Stimulated activated CD8-positive, alpha-beta memory T cell treated with anti-CD3 and anti-CD28 coated beads, Interleukin-12 subunit alpha, Interleukin-12 subunit beta, amount 100 ng/mL, for 4 hours (primary cell): ENCODE measurements at places on chromosomes 3 and 15.

- no peak for DNase-seq
Measured at GRCh38 chr3:112133626-112134334, 732 bp upstream of the GCSAM start.

- DNase-seq, result no peak
Measured at GRCh38 chr3:183178512-183178832, 15.9 kb upstream of the LAMP3 start.

GRCh38 chr3:144852999-144853398, 881.4 kb downstream of the DIPK2A start:
- DNase-seq, result no peak

- DNase-seq, result no peak
Measured at GRCh38 chr3:178804606-178805005, 267.0 kb downstream of the ZMAT3 start.

- no peak for DNase-seq
Measured at GRCh38 chr3:128663151-128663550, 12.5 kb upstream of the RPN1 start.

DNA sequence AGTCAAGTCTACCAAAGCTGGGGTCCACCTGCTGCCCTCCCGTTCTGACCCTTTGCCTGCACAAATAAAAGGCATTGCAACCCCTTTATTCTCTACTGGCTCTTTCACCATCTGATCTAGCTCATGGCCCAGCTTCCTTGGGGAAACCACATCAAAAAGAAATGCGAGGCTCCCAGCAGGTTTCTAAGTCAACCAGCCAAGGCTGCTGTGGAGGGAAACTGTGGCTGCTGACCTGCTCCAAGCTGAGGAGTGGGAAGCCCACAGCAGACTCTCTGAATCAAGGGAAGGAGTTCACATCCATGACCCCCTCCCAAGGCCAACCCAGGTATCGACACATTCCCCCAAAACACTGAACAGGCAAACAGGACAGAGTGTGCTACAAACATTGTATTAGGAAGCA, 25.2 kb upstream of the SLCO2A1 start:
- no peak for DNase-seq

GRCh38 chr15:59236394-59236793, 29.8 kb downstream of the LDHAL6B start:
- DNase-seq, result no peak

DNA sequence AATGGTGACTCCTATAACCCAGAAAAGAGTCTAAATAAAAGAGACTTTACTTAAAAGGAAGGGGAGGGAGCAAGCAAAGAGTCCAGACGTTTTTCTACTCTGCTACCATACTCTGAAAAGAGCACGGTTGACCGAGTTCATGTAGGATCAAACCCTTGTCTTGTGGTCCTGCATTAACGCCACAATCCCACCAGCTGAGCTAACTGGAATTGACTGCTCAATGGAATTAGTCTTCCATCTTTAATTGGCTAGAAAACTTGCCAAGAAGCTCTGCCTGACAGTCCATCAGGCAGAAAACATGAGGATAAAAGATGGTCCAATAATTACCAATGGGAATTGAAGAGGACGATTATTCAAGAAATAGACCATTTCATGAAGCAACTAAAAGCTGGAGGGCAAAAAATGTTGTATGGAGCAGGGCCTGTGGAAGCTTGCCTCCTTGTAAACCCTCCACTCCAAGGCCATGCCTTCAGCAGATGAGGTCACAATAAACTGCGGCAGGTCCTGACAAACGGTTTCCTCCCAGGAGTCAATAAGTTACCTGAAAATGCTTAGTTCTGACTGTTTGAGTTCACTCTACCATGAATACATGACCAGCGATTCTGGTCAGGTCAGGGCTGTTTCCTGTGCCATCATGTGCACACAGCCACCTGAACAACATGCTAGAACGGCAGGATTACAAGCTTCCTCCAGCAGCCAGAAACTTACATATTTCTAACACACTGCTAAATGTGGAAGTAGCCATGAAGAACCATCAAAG, 35.6 kb upstream of the ARHGEF3 start:
- no peak for DNase-seq

GRCh38 chr3:150867434-150867833, 37.8 kb downstream of the MINDY4B start:
- no peak for DNase-seq

- no peak for DNase-seq
Measured at GRCh38 chr3:10259798-10260197, 11.5 kb downstream of the TATDN2 start.

DNA sequence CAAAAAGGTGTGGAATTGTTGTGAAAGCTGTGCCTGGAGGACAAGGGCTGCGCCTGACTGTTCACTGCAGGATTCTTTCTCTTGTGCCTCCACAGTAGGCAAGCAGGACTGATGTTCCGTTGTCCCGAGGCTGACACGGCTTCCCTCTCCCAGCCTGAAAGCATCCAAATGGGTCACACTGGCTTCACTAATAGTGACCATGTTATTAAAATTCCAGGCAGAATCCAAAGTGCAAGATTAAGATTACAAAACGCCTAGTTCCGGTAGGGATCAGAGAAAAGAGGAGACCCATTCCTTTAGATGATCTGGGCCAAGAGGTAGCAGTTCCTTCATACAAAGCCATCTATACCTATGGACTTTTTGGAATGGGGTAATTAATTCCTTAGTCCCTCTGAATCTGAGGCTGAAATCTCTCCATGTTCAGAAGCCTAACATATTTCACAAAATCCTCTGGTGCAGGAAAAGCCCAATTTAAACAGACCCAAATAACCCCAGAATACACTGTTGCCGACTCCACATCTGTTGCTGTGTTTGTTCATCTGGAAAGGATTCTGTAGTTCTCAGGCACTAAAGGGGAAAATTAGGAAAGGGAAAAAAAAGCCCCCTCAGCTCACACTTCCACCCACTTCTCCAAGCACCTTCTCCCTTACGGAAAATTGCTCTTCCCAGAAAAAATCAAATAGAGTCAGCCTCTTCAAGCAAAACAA, 145.9 kb downstream of the RORA start:
- no peak for DNase-seq

- DNase-seq, result no peak
Measured at GRCh38 chr15:49707598-49707997, 86.8 kb downstream of the DTWD1 start.

- DNase-seq, result no peak
Measured at GRCh38 chr15:100332721-100333120, 9.1 kb downstream of the ADAMTS17 start.

DNA sequence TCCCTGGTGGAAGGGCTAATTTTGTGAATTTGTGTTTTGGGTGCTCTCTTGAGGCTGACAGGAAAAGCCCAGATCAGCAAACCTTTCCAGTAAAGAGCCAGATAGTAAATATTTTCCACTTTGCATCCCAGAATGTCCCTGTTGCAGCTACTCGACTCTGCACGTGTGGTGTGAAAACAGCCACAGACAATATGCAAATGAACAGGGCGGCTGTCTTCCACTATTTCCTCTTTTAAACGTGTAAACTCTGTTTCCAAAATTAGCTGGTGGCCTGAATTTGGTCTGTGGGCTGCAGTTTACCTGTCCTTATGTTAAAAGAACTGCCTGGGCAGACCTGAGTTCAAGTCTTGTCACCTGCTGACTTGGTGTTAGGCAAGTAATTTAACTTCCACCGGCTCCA, 202.7 kb downstream of the EDEM1 start:
- DNase-seq, result no peak

GRCh38 chr15:66842710-66843441, 140.8 kb downstream of the SMAD6 start:
- DNase-seq, result no peak

- no peak for DNase-seq
Measured at GRCh38 chr3:182234881-182235280, 523.2 kb downstream of the SOX2 start.

GRCh38 chr3:109136523-109136922, at the start of gene C3orf85:
TSS of gene C3orf85 (plus strand) at chr3:109136719. CDS start at chr3:109136848, 129 bp downstream.
- DNase-seq, result no peak

DNA sequence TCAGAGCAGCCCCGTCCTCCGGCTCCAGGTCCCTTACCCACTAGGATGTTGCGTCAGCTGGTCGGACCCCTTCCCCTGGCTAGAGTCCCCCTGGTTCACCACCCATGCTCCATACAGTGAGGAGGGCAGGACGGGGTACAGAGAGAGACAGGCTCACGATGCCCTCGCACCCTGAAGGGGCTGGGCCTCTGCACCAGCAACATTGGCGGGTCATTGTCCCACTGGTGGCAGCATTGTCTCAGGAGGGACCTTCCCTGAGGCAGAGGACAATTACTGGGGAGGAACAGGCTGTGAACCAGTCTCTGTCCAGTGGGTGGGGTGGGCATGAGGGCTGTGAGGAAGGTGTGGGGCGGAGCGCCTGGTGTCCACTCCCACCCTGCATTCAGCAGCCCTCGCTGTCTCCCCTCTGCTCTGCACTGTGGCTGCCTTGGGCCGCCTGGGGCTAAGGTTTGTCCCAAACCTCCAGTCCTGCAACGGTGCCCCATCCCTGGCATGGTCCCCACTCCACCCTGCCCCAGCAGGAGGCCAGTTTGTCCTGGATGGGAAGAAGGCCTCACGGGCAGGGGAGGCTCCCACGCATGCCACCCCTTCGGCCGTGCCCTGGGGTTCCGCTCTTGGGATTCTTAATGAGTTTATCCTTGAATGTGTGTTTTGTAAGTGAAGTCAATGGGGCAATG, 48.0 kb upstream of the KLF13 start:
- no peak for DNase-seq

GRCh38 chr3:126029241-126029640, 54.7 kb downstream of the SLC41A3 start:
- no peak for DNase-seq

DNA sequence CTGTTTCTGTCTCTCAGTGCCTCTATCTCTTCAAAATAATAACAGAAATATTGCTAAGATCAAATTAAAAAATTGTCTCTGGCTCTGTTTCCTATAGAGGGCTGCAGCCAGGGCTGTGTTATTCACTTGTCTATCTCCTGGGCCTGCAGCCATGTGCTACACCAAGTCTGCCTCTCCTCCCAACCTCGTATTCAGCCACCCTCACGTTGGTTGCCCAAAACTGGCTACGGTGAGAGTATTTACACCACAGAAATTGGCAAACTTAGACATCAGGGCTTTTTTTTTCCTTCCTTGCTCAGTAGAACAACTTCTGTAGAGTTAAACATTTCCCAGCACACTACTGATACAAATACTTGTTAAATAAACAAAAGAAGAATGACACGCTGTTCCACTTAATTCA, 320.9 kb upstream of the ICE2 start:
- no peak for DNase-seq

- DNase-seq, result no peak
Measured at GRCh38 chr3:55244247-55244646, 242.9 kb downstream of the WNT5A start.

DNA sequence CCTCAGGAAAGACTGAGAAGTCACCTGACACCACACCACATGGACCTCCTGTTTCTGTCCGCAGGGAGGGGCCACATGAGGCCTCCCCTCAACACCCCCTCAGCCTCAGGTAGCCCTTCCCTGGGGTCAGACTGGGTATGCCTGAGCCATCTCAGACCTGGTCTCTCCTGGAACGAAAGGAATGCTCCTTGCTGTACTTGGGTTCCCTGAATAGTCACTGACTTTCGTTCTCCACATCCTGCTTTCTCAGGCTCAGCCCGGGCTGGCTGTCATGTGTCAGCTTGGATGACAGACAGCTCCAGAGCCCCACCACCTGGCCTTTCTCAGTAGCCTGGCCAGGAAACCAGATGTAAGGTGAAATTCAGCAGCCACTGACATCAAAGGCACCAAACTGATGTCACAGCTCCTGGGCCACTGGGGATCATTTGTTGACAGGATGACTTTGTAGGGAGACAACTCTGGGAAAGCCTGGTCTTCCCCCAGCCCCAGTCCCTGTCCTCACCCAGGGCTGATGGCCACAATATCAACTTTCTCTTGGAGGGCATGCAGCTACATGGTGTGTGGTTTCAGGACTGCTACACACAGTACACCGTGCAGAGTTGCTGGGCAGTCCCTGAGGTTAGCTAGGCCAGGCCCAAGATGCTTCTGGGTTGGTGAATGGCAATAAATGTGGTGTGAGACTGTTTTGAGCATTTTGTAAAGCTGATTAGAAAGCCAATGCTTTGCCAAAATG, 141.4 kb upstream of the MRPS22 start:
- DNase-seq, result no peak

GRCh38 chr3:195800240-195800639, 11.5 kb downstream of the MUC4 start:
- DNase-seq, result no peak

DNA sequence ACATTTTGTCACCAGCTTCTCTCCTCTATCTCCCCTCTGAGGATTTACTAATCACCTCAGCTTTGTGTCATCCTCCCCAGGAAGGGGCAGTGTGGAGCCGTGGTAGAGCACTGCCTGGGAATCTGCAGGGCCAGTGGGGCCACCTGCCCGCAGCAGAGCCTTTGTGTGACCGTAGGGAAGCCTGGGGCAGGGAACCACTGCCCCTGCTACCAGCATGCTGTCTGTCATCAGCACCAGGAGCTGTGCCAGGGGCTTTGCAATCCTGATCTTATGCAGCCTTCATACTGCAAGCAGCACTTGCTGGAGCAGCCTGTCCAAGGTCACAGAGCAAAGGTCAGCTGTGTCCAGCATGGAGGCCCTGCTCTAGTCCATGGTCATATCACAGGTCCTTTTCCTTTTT, 170.2 kb upstream of the IL12A start:
- DNase-seq, result no peak

DNA sequence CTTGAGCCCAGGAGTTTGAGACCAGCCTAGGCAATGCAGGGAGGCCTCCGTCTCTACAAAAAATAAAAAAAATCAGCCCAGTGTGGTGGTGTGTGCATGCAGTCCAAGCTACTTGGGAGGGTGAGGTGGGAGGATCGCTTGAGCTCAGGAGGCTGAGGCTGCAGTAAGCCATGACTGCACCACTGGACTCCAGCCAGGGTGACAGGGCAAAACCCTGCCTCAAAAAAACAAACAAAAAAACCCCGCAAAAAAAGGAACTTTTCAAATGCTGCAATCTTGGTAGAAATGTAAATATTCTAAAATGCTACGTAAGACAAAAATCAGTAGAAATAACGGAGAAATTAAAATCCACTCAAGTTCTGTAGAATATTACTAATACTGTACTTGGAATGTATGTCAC, 108.1 kb upstream of the MELTF start:
- no peak for DNase-seq

DNA sequence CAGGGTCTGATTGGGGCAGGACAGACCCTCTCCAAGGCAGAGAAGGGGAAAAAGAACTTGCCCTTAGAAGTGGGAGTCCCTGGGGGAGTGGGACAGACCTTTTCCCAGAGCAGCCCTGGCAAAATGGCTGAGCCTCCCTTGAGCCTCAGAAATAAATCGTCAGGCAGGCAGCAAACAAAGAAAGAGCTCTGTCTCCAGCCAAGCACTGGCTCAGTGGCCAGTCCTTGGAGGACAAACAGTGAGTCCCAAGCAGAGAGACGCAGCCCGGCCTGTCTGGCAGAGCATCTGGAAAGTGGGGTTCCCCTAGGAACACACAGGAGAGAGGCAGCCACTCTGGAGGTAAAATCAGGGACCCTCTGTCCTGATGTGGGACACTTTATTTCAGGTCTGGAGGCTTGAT, 1.8 kb downstream of the SLC6A1 start:
- DNase-seq, result no peak

GRCh38 chr3:118990823-118991560, 43.7 kb downstream of the IGSF11 start:
- DNase-seq, result no peak
